Stimulated activated CD4-positive, alpha-beta T cell treated with anti-CD3 and anti-CD28 coated beads, TNF-alpha, amount 100 ng/mL, for 1 hour (primary cell): ENCODE measurements at places on chromosomes 2 and 18.

- DNase-seq = no peak
These were observed 226.4 kb upstream of the HS6ST1 start for GRCh38 chr2:128545085-128545484.

- no peak for DNase-seq
These were observed 273.3 kb upstream of the TCF4 start for GRCh38 chr18:55861266-55861665.

- no peak for DNase-seq
These were observed 53.5 kb upstream of the TCF4 start for GRCh38 chr18:55641486-55641885.

DNA sequence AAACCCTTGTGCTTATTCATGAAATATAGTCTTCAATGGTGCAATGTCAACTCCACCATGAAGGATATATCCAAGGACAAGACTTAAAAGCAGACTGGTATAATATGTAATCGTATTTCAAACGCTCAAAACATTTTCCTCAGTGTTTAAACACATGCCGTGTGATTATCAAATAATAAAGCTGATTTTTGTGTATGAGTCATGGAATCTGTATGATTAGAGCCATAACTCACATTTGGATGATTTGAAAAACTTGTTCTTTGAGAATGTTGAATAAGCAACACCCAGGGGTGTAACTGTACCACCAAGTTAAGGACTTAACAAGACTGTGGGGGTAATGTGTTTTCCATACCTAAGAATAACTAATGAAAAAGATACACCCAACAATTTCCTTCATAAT lies 215.3 kb downstream of the STK39 start:
- no peak for DNase-seq

DNA sequence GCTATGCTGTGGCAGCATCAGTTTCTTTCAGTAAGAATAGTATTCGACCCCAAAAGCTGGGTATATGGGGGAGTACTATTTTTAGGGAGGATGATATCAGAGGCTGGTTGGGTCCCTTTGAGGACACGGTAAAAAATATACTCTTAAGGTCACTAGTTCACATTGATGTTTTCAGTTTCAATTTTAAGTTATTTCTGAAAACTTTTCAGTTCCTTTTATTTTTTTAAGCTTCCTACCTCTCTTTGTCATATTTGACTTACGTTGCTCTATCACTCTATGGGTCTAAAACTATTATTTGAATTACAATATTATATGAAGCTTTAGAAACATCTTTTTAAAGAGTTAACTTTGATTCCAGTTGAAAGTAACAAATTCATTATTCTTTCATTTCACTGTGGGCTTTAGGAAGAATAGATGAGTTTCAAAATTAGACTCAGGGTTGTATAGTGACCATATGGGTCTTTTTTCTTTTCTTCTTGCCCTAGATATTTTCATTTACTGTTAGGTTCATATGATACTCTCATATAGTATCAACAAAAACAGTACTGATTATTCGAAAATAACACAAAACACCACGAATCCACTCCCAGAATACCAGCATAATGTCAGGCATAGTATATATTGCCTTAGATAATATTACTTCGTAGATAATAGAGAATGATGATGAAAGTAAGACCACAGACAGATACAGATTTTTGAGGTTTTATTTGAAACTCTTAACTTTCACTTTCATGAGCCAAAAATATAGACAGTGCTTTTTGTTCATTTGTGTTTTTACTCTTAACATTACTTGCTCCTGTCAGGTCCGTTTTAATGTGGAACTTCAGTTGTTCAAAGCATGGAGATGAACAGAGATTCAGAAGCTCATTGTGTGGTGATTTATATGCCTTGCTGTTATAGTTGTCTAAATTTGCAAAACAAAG lies 9.8 kb downstream of the RMDN2 start:
- DNase-seq = no peak

DNA sequence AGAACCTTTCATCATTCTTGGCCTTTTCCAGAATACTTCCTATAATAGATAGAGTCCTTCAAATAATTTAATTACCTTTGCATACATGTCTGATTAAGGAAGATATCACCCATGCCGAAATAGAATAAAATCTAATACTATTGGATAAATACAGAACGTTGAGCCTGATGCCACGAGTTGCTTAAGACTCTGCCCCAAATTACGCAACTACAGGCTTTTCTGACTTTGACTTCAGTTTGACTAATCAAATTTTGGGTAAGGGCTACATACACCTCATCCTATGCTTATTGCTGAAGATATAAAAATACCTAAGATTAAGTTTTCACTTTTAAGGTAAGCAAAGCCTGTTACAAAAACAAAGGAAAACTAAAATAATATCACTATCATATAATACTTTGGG lies 1065.1 kb upstream of the NRXN1 start:
- DNase-seq = no peak

- no peak for DNase-seq
These were observed 19.9 kb upstream of the ZAP70 start for GRCh38 chr2:97693476-97693875.

DNA sequence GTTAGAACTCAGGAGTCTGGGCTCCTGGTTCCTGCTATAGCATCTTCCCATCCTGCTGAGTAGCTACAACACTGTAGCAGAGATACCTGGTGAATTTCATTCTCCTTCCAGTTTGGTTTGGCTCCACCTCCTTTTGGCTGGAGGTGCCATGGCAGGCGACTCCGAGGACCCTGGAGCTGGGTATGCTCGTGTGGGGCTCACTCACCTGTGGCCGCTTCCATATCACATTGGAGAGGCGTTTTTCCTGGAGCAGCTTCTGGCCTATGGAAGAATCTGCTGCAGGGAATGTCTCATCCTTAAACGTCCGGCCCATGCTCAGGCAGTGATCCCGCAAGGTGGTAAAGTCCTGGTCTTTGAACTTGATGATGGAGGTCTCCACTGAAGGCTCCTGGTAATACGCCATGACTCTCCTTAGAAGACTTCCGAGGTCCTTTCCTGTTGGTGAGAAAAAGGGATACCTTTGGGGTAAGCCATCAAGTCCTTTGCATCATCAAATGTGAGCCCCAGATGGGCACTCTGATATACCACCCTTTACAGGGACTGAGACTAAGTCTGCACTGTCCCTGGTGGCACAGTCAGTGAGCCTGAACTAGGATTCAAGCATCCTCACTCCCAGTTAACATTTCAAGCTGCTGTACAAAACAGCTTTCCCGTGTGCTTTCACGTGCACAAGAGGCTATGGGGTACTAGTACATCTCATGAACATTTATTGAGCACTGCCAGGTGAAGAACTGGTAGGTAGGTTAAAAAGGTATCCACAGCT lies 20.1 kb downstream of the CAPN13 start:
- no peak for DNase-seq

DNA sequence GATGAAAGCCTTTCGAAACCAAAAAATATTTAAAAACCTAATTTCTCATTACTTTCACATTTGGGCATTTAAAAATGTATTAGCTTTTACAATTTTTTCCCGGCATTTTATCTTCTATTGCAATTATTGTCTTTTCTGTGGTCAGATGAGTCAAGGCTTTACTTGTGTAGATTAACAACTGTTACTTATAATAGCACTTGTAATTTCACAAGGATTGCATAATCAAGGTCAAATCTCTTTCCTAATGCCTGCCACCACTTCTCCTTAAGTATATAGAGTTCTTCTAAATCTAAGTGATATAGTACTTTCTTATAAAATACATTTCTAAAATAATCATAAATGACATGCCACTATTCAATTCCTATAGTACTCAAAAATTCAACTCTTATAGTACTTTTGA lies 67.2 kb downstream of the SLC8A1 start:
- DNase-seq = no peak

- DNase-seq = no peak
These were observed 111.3 kb downstream of the CMPK2 start for GRCh38 chr2:6754419-6754818.

- DNase-seq = no peak
These were observed 68.7 kb downstream of the MTHFD2 start for GRCh38 chr2:74267068-74267467.

- DNase-seq = no peak
These were observed 2.4 kb upstream of the KCNF1 start for GRCh38 chr2:10909050-10909995.

GRCh38 chr2:206832873-206833272 lies 67.5 kb downstream of the FASTKD2 start:
- no peak for DNase-seq

- DNase-seq = no peak
These were observed 212.8 kb upstream of the SOX11 start for GRCh38 chr2:5479265-5479928.

- no peak for DNase-seq
These were observed 439.3 kb upstream of the MAP2 start for GRCh38 chr2:208984376-208985090.

- no peak for DNase-seq
These were observed 394.8 kb downstream of the DCDC2C start for GRCh38 chr2:4098137-4098536.

DNA sequence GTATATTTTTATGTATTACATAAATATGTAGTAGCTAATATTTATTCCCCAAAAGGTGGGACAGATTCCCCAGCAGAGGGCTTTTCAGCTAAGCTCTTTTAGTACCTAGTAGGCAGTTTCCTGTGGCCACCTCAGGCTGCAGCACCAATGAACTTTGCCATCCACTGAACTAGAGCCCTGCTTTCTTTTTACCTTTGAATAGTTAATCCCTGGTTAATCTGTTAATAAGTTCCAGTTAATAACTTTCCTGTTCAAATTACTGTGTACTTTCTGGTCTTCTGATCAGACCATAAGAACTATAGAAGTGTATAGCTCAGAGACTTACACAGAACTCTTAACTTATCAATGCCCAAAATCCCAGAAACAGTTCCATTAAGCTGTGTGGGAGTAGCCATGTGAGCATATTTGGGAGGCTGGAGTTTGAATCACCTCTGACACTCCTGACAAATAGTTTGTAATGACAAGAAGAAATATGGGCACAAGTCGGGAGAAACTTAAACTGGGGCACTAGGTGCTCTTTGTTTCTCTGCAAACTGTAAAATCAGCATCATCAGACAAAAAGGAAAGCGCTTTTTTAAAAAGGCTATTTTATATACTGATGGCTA lies 40.0 kb downstream of the ASXL2 start:
- no peak for DNase-seq
